ENCODE measurements at places on chromosomes 5 and 9.

DNA sequence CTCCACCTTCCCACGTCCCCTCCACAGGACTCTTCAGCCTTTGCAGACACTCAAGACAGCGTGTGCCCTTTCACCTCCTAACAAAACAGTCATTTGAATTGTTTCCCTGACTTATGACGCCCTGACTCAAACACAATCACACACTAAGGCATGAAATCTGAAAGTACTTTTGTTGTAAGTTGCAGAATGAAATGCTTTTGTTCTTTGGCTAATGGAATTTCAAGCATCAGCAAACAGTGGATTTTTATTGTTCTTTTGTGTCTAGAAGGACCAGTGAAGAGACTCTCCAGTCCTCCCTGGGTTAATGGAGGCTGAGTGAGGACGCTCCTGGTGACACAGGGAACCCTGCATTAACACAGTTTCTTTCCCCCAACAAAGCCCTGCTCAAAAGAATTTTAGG, 380.1 kb downstream of the CTNND2 start:
- no peak for ATAC-seq

GRCh38 chr5:50691399-50692016, 25.1 kb downstream of the PARP8 start:
- peak; percentile 70 for ATAC-seq

DNA sequence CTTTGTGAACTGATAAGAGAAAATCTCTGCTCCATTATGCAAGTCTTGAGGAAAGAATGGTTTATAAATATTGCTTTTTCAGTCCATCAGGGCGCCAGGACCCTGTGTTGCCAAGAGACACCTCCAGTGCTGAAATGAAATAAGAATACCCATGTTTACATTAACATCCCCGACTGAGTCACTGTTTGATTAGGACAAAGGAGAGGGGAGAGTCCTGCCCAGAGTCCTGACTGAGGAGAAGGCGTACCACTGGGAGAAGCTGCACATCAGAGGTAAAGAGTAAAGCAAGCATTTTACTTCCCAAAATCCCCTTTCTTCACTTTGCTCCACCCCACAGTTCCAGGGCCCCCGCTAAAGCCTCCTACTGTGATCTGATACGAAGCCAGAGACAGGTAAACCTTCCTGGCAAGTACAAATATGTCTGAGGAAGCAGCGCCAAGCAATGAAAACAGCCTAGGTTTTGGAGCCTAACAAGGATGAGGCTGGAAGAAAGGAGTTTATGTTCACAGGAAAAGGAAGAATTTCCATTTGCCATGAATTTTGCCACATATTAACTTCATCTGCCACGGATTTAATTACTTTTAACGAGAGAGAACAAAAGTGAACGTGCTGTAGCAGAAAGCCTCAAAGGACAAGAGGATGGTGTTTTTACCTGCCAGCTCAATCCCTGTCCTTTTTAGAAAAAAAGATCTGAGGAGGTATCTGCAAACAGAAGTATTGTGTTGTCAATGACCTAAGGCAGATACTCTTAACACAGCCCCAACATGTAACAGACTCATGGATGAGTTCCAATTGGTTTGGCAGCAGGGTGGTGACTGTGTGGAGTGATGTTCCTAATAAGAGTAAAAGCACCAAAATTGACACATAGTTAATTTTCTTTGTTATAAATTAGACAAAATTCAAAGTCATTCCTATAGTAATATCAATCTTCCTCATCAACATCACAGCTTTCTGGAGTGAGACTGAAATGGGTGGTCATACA, 209.4 kb upstream of the TLE4 start:
- no peak for ATAC-seq

GRCh38 chr5:2353211-2353610, 398.3 kb downstream of the IRX2 start:
- ATAC-seq, result no peak

- ATAC-seq, result no peak
These were observed 156.1 kb upstream of the KIF2A start for GRCh38 chr5:62149879-62150278.

DNA sequence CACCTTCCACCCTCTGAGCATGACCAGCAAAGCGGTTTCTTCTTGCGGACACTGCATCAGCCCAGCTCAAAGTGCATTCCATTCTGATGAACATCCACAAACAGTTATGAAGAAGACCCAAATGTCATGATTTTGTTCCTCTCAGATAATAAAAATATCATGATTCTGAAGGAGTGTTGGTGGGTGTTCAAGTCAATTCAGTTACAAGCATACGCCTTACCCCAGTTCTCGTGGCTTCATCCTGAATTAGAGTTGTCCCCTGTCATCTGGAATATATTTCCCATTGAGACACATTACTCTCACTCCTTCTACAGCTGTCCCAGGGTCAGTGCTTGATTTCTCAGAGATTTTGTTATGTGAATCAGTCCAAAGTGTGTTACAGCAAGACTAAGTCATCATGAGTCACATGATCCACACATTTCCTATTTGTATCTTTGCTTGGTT, 325.4 kb downstream of the RFX3 start:
- ATAC-seq, result no peak

GRCh38 chr9:126147936-126148870, 178.4 kb upstream of the MVB12B start:
- no peak for ATAC-seq

- ATAC-seq, result no peak
These were observed 10.9 kb downstream of the SMIM3 start for GRCh38 chr5:150789450-150789849.

- no peak for ATAC-seq
These were observed 920.3 kb downstream of the CDH18 start for GRCh38 chr5:19067741-19068140.

- ATAC-seq, result no peak
These were observed 14.1 kb upstream of the LURAP1L start for GRCh38 chr9:12760758-12761157.

- ATAC-seq, result no peak
These were observed 2.0 kb upstream of the MXD3 start for GRCh38 chr5:177313561-177314259.

Measured in activated T-helper 17 cell treated with anti-CD3 and anti-CD28 coated beads, Interleukin-2, amount 50 U/mL, for 72 hours (primary cell).